Nephron progenitor cell (in vitro differentiated cells): ENCODE measurements at places on chromosomes 3 and 15.

- peaks cover 22% of the 10 kb centered on the region for H3K4me1 ChIP-seq
- no peak for DNase-seq
- H3K27ac ChIP-seq = no peak overlapping the region
- no peaks in the 10 kb centered on the region for H3K36me3 ChIP-seq
- peaks cover 10% of the 10 kb centered on the region for H3K27me3 ChIP-seq
Measured at GRCh38 chr3:12886106-12886679, 44.8 kb upstream of the RPL32 start.

DNA sequence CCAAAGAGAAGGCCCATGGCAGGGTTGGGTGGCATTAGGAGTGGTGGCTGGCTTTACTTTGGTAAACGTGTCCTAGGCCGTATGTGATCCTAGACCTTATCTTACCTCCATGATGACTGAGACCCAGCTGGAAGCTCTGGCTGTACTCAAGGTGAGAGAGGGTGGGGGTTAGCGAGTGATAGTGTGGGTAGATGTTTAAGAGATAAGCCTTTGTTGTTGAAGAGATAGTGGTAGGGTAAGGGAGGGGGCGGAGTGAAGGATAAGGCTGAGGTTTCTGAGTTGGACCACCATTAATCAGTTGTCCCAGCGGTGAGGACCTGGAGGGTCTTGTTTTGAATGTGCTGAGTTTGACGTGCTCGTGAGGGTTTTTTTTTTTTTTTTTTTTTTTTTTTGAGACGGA lies 61.5 kb upstream of the ULK4 start:
- DNase-seq = no peak
- peak overlapping the region; percentile 94 for H3K27ac ChIP-seq
- H3K36me3 ChIP-seq = peaks cover 9% of the 10 kb centered on the region
- no peaks in the 10 kb centered on the region for H3K27me3 ChIP-seq
- H3K4me3 ChIP-seq = peak overlapping the region; percentile 9

- DNase-seq = no peak
- H3K4me1 ChIP-seq = peaks cover 12% of the 10 kb centered on the region
- H3K27ac ChIP-seq = peak overlapping the region; percentile 63
- peaks cover 34% of the 10 kb centered on the region for H3K36me3 ChIP-seq
- no peak overlapping the region for H3K4me3 ChIP-seq
Measured at GRCh38 chr15:51576286-51576850, 46.2 kb downstream of the DMXL2 start.

DNA sequence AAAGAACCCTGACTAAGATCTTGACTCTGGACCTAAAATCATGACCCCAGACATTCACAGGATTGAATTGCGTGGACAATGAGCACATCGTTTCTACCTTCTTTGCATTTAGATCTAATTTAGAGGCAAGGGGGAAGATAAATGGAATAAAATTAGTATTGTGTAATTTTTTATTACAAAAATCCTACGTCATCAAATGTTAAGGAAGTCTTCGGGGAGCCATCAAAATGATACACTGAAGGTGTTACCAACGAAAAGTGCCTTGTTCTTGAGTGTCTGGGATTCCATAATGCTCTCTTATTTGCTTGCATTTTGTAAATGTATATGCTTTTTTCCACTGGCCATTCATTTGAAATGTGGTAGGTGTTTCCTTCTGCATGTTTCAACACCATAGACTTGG lies 52.8 kb upstream of the C3orf49 start:
- H3K4me1 ChIP-seq = peaks cover 5% of the 10 kb centered on the region
- no peak overlapping the region for H3K27ac ChIP-seq
- peaks cover 11% of the 10 kb centered on the region for H3K27me3 ChIP-seq

- no peak overlapping the region for H3K4me3 ChIP-seq
- peaks cover 33% of the 10 kb centered on the region for H3K36me3 ChIP-seq
- peaks cover 33% of the 10 kb centered on the region for H3K4me1 ChIP-seq
- H3K27ac ChIP-seq = peak overlapping the region; percentile 78
Measured at GRCh38 chr3:124812291-124813265, 74.6 kb downstream of the ITGB5 start.

GRCh38 chr15:57872281-57873030 lies 165.9 kb downstream of the POLR2M start:
- H3K36me3 ChIP-seq = peaks cover 10% of the 10 kb centered on the region
- H3K27ac ChIP-seq = no peak overlapping the region
- H3K27me3 ChIP-seq = peaks cover 7% of the 10 kb centered on the region
- no peak overlapping the region for H3K4me3 ChIP-seq
- DNase-seq = no peak

DNA sequence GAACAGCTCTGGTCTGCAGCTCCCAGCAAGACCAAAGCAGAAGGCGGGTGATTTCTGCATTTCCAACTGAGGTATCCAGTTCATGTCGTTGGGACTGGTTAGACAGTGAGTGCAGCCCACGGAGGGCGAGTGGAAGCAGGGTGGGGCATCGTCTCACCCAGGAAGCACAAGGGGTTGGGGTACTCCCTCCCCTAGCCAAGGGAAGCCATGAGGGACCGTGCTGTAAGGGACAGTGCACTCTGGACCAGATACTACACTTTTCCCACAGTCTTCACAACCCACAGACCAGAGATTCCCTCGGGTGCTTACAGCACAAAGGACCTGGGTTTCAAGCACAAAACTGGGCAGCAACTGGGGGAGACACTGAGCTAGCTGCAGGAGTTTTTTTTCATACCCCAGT lies 8.5 kb upstream of the SLC25A36 start:
- H3K27ac ChIP-seq = no peak overlapping the region
- peaks cover 8% of the 10 kb centered on the region for H3K4me1 ChIP-seq
- no peak overlapping the region for H3K4me3 ChIP-seq
- peaks cover 28% of the 10 kb centered on the region for H3K27me3 ChIP-seq
- H3K36me3 ChIP-seq = peaks cover 6% of the 10 kb centered on the region

DNA sequence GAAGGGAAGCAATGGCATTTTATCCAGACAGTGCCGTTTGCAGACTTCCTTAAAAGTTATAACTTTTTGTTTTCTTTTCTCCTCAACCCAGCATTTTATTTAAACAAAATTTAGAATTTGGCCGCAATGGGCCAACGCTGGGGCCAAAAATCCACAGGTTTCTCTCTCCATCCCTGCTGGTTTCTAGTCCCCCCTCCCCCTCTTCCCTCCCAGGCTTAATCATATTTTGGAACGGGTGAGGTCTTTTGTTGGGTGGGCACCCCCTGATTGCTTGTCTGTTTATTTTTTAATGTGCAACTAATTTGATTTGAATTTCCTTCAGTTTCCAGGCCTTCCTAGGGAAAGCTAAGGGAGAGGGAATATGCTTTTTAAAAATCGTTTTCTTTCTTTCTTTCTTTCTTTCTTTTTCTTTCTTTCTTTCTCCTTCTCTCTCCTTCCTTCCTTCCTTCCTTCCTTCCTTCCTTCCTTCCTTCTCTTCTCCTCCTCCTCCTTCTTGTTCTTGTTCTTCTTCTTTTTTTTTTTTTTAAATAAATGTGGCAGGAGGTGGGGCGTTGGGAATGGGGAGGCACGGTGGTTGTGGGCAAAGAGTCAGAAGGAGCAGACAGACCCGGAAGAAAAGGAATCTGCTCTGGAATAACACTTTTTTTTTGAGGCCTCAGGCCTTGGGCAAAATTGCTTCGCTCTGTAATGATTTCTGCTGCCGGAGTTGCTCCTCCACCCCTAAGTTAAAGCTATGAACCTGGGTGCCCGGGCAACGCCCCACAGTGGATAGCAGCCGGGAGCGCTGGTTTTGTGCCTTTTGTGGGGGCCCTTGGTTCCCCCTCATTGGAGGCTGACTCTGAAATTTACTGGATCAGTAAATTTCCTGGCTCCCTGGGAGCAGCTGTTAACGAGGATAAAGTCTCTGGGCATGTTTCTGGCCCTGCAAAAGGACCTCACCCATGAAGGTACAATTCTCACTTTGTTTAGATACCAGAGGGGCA lies 1.9 kb downstream of the FNDC3B start:
- peak overlapping the region; percentile 96 for H3K4me3 ChIP-seq
- peak; percentile 21 for DNase-seq

DNA sequence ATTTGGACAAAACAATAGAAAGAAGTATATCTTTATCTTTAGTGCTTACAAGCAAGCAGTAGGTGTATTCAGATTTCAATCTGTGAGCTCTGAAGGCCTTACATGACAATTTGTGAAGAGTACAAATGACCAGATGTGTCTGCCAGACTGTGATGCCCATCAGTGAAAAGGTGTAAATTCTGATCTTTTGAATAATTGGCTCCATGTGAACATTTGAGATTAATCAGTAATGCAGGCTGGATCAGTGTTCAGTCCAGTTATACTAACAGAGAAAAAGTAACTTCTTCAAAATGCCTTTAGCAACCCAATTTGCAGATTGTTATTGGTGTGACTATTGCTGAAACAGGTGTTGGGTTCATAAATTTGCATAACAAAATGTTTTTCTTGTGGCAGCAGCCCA lies 5.2 kb downstream of the IQCH start:
- no peak overlapping the region for H3K27ac ChIP-seq
- H3K4me3 ChIP-seq = no peak overlapping the region
- peaks cover 11% of the 10 kb centered on the region for H3K27me3 ChIP-seq

- no peaks in the 10 kb centered on the region for H3K4me1 ChIP-seq
- peaks cover 51% of the 10 kb centered on the region for H3K27me3 ChIP-seq
- H3K4me3 ChIP-seq = no peak overlapping the region
- no peaks in the 10 kb centered on the region for H3K36me3 ChIP-seq
- H3K27ac ChIP-seq = no peak overlapping the region
- no peak for DNase-seq
Measured at GRCh38 chr3:10528046-10528445, 22.7 kb upstream of the ATP2B2 start.

DNA sequence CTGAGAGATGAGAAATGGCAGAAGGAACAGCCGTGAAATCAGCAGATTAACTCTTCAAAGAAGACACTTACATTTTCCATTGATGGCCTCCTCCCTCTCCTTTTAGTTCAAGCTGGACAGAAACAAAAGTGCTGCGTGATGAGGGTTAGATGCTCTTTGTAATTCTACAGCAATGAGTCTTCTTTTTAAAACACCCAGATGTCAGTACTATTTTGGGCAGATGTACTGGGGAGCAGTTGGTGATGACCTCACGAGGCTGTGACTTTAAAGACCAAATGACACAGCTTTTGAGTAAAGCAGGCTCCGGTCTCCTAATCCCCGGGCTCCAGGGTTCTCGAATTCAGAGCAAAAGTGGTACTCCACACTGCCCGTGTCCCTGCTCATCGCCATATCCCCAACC lies 198.2 kb downstream of the SLCO3A1 start:
- no peak for DNase-seq
- no peak overlapping the region for H3K4me3 ChIP-seq
- peaks cover 25% of the 10 kb centered on the region for H3K27me3 ChIP-seq
- H3K4me1 ChIP-seq = peaks cover 25% of the 10 kb centered on the region
- H3K27ac ChIP-seq = no peak overlapping the region

DNA sequence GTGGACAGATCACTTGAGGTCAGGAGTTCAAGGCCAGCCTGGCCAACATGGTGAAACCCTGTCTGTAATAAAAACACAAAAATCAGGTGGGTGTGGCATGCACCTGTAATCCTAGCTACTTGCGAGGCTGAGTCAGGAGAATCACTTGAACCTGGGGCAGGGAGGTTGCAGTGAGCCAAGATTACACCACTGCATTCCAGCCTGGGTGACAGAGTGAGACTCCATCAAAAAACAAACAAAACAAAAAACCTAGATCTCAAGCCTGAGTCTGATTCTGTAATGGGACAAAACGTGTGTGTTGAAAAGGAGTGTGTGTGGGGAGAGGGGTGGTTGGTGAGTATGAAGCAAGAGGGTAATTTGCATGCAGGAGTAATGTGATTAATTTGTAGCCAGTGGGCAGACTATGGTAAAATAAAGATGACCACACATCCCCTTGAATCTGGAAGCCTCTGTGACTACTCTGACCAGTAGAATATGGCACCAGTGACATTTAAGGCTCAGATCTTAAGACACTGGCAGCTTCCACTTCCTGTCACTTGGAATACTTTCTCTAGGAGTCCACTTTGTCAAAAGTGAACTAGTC lies 18.4 kb upstream of the OPA1 start:
- DNase-seq = no peak
- no peak overlapping the region for H3K4me3 ChIP-seq
- peaks cover 12% of the 10 kb centered on the region for H3K4me1 ChIP-seq
- H3K27me3 ChIP-seq = peaks cover 3% of the 10 kb centered on the region
- H3K36me3 ChIP-seq = no peaks in the 10 kb centered on the region
- no peak overlapping the region for H3K27ac ChIP-seq

GRCh38 chr3:11556851-11557644 lies 86.7 kb downstream of the VGLL4 start:
- DNase-seq = no peak
- peak overlapping the region; percentile 47 for H3K4me3 ChIP-seq
- H3K27me3 ChIP-seq = no peaks in the 10 kb centered on the region
- peaks cover 54% of the 10 kb centered on the region for H3K36me3 ChIP-seq
- peak overlapping the region; percentile 97 for H3K27ac ChIP-seq
- peaks cover 73% of the 10 kb centered on the region for H3K4me1 ChIP-seq

GRCh38 chr15:74891469-74891868 lies 1.6 kb downstream of the MPI start:
- no peak overlapping the region for H3K27ac ChIP-seq
- DNase-seq = no peak
- peaks cover 22% of the 10 kb centered on the region for H3K36me3 ChIP-seq
- H3K27me3 ChIP-seq = peaks cover 5% of the 10 kb centered on the region

- peaks cover 33% of the 10 kb centered on the region for H3K4me1 ChIP-seq
- H3K36me3 ChIP-seq = peaks cover 27% of the 10 kb centered on the region
- peak overlapping the region; percentile 68 for H3K27ac ChIP-seq
- peak; percentile 28 for DNase-seq
- peaks cover 3% of the 10 kb centered on the region for H3K27me3 ChIP-seq
Measured at GRCh38 chr3:10248984-10249748, 907 bp downstream of the TATDN2 start.

DNA sequence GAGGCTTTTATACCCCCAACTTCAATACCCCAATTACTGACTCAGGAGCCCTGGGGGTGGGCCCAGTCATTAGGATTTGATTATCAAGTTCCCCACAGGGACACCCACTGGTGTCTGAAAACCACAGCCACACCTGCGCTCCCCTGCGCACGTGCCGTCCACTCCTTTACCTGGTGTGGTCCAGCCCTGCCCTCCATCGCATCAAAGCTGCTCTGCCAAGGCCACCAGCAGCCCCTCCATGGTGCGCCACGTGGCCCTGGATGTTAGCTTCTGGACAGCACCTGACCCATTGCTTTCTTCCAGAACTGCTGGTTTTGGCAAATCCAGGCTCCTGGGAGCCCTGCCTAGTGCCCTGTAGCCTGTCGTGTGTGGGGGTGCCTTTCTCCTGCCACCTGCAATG lies 136.3 kb downstream of the NSMCE3 start:
- DNase-seq = no peak
- peaks cover 24% of the 10 kb centered on the region for H3K27me3 ChIP-seq
- no peak overlapping the region for H3K27ac ChIP-seq
- peaks cover 41% of the 10 kb centered on the region for H3K4me1 ChIP-seq

DNA sequence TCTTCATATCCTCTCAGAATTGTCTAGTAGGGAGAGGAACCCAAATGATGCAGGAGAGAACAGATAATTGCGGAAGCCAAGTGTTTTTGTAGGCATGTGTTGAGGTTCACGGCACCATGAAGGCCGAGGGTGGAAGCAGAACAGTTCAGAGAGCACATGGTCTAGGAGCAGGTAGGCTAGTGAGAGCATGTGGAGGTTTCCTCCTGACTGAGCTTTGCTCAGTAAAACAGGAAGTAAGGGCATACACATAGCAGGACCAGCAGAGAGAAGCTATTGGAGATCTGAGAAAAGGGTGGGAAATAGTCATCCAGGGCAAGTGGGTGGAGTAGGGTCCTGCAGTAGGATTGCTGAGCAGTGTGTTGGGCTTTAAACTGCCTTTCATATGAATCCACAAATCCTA lies 491.1 kb downstream of the FHIT start:
- DNase-seq = no peak
- H3K4me3 ChIP-seq = no peak overlapping the region
- no peaks in the 10 kb centered on the region for H3K27me3 ChIP-seq
- H3K36me3 ChIP-seq = no peaks in the 10 kb centered on the region
